ENCODE measurements at places on chromosomes 6 and 20.

DNA sequence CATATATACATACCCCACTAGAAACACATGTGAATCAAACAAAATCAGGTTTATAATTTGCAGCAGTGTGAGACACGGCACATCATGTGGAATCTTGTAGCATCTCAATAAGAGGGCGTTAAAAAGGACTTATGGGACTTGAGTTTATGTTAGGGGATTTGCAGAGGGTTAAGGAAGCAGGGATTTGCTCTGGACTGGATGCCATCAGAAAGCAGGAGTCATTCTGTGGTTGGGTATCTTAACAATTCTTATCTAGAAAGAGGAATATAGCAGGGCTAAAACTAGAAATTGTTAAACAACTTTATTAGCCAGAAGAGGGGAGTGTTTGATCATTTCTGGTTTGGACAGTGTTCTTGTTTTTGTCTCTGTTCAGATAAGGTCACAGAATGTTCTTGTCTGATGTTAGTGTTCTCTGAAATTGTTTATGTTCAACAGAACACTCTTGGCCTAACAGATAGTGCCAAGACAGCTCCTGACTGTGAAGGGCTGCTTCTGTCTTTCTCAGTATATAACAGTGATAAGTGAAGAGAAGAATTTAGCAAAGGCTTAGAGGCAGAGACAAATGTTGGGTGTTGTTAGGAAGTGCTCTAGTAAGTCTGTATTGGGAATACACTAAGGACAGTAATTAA lies 39.2 kb downstream of the LIN28B start:
- no peak for DNase-seq

GRCh38 chr6:111683749-111684267 lies 78.1 kb upstream of the TRAF3IP2 start:
- DNase-seq, result peak; percentile 7

DNA sequence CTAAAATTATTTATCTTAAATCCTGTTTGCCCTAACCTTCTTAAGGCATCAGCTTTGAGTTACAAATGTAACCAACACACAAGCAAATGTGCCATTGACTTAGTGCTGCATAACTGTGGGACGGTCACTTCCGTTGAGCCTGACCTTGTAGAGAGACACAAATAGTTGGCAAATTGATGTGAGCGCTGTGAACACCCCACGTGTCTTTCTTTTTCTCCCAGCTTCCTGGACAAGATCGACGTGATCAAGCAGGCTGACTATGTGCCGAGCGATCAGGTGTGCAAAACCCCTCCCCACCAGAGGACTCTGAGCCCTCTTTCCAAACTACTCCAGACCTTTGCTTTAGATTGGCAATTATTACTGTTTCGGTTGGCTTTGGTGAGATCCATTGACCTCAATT lies 56.4 kb downstream of the GNAS start:
- no peak for DNase-seq

DNA sequence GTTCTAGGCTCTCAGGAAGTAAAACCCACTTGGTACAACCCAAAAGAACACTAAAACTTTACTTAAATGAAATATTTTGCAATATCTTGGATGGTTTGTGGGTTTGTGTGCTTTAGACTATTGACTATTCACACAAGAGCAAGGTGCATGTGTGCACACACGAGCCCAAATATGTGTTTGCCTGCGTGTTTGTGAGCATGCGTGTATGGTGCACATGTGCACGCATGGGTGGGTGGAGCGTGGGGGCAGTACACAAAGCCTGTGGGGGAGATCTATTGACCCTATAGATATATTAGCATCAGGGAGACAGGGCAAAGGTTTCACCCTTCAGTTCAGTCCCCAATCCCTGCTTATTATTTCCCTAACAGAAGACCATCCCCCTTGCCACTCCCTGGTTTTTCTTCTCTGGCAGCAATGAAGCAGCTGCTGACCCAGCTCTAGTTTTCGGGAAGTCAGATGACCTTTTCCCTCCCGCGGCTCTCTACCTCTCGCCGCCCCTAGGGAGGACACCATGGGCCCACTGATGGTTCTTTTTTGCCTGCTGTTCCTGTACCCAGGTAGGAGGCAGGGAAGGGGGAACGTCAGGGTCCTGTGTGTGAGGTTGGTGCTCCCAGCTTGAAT lies at the start of gene C2:
Gene C2, plus strand, starts transcription at position 476 of the 621 bp plus-strand sequence. Its CDS starts 36 bp downstream, at position 512.
- DNase-seq, result no peak

DNA sequence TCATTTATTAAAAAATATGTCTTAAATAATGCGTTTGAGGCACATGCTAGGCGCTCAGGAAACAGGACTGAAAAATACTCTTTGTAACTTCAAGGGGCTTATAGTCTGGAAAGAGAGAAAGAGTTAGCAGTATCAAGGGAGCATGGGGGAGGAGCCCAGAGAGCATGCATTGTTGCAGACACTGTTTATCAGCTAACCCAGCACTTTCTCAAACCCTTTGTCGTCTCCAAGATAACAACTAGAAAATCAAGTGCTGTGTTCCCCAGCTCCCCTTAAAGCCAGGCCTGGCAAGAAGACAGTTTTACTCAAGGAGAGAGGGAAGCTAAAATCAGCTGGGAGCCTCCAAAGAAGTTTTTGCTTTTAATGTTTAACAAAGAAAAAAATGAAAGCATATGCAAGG lies 98.4 kb downstream of the PERP start:
- DNase-seq, result no peak

DNA sequence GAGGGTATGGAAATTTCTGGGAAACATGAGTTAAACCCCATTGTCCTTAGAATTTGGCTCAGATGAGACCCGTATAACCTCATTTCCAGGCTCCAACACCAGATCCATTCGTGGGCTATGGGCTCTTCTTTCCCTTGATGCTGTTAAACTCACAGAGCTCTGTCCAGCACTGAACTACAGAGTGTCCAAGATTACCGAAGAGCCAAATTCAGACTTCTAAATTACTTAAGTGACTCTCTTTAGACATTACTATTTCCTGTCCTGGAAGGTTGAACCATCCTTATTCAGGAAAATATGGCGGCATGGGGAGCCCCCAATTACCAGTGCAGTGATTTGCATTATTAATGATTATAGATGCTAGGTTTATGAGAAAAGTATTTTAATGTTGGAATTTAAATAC lies 124.9 kb upstream of the EDN1 start:
- DNase-seq, result no peak

GRCh38 chr6:142155895-142156757 lies 9.1 kb downstream of the VTA1 start:
- peak; percentile 48 for DNase-seq

DNA sequence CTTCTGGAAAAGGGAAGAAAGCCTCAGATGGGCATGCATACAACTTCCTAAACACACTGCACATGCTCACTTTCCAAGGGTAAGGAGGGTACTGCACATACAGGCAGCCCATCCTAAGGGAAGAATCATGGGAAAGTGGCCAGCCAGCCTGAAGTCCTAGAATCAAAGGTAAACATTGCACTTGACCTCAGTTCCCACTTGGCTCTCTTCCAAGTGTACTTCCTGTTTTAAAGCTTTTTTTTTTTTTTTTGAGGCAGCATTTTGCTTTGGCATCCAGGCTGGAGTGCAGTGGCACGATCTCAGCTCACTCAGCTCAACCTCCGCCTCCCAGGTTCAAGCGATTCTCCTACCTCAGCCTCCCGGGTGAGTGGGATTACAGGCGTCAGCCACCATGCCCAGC lies 225.3 kb upstream of the EPHA7 start:
- no peak for DNase-seq
